Activated B cell treated with CpG ODN at 0.5 μM for 24 hours (primary cell): ENCODE measurements at places on chromosomes 12 and 14.

DNA sequence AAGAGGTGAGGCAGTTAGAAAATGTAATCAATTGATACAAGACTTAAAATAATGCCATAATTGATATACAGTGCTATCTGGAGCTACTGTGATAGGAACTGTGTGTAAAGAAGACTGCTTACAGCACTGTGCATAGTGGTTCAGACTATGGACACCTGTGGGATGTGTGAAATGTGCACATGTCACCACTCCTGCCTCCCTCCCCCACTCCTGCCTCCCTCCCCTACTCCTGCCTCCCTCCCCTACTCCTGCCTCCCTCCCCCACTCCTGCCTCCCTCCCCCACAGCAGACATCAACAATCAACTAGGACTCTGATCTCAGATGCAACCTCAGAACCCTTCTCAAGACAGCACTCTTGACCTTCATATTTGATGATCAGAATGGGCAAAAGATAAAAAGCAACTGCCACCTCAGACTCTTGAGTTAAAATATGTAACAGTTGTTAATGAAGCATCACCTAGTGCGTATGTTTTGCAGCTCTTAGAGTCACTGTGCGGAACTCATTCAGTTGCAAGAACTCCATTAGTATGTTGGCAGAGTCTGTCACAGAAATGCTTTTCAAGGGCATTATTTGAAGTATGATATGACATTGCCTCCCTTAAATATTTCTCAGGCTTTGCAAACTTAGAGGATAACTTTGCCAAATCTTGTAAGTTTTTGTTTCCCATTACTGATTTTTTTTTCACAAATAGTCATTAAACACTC is 255.2 kb upstream of the DDHD1 start:
- DNase-seq = no peak

GRCh38 chr14:61153914-61154545 is 127.1 kb downstream of the TMEM30B start:
- no peak for DNase-seq

- no peak for DNase-seq
Observed at GRCh38 chr12:70553391-70553859, 83.8 kb downstream of the PTPRB start.

DNA sequence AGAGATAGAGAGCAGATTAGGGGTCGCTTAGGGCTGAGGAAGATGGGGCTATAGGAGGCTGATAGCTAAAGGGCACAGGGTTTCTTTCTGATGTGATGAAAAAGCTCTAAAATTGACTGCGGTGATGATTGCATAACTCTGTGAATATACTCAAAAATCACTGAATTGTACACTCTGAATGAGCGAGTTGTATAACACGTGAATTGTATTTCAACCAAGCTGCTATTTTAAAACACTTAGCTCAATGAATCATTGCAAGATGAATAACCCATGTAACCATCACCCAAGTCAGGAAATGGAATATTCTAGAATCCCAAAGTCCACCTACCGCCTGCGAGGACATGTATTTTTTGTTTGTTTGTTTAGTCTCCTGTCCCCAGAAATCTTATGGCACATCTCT is 60.1 kb upstream of the CCND2 start:
- DNase-seq = no peak

DNA sequence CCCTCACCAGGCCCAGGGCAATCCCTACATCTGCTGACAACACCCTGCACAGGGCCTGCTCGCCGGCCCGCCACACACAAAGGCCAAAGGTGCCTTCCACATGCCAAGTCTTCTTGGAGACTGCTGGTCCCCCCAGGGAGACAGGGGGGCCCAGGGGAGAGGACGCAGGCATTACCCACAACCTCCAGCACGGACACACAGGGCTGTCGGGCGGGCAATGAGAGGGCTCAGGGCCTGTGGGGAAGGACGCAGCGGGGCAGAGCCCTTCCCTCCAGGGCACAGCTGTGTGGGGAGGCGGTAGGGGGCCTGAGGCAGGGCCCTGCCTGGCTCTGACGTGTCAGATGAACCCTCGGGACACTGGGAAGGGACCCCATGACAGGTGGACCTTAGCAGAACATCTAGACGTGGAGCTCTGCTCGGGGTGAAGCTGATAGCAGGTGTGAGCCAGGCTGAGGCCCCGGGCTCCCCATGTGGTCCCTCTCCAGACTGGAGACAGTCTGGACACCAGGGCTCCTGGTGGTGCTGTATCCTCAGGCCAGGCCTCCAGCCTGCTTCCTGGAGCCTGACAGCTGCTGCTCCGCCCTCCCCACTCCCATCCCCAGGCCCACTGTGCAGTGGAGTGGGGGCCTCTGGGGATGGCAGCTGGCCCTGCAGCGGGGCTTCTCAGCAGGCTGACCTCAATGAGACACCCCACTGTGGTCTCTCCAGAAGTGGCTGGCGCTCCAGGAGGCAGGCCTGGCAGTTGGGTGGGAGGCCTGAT is 31.6 kb upstream of the NUDT14 start:
- DNase-seq = no peak

DNA sequence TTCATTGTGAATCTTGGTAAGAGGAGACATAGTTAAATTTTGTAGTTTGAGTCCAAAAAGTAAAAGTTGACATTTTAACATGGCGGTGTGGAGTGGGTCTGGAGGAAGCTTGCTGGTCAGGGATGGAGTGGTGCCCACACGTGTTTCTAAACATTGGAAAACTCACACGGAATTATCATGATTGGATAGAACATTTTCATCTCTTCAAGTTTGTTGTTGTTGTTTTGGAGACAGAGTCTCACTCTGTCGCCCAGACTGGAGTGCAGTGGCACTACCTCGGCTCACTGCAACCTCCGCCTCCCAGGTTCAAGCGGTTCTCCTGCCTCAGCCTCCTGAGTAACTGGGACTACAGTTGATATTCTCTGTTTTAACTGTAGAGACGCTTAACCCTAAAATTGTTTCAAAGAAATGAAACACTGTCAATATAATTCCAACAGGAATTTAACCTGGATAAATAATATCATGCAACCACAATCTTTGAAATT is 502 bp upstream of the MBIP start:
- DNase-seq = no peak

- DNase-seq = no peak
Observed at GRCh38 chr12:112891093-112892024, 15.4 kb upstream of the OAS1 start.

DNA sequence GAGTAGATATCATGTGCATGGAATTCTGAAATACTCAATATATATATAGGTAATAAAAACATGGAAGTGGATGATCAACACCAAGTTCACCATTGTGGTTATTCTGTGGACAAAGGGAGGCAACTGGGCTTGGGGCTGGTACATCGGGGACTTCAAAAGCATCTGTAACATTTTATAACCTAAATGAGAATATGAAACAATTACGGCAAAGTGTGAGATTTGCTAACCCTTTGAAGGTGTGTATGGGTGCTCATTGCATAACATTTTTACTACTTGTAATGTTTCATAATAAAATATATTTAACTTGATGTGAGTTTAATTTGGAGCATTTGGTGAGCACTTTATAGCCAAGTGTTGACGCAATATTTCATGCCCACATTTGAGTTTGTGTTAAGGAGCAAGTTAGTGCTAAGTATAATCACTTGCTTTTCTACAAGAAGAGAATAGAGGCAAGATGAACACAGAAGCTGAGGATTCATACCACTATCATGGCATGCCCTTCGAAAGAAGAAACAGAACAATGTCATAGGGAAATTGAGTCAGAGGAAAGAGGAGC is 109.3 kb downstream of the NTN4 start:
- DNase-seq = no peak

- no peak for DNase-seq
Observed at GRCh38 chr12:45329238-45329637, 113.3 kb downstream of the ANO6 start.

- no peak for DNase-seq
Observed at GRCh38 chr12:82357340-82357739, 847 bp downstream of the CCDC59 start.
